Gastroesophageal sphincter (tissue), 4 donors: ENCODE measurements at places on chromosomes 5 and 9.

DNA sequence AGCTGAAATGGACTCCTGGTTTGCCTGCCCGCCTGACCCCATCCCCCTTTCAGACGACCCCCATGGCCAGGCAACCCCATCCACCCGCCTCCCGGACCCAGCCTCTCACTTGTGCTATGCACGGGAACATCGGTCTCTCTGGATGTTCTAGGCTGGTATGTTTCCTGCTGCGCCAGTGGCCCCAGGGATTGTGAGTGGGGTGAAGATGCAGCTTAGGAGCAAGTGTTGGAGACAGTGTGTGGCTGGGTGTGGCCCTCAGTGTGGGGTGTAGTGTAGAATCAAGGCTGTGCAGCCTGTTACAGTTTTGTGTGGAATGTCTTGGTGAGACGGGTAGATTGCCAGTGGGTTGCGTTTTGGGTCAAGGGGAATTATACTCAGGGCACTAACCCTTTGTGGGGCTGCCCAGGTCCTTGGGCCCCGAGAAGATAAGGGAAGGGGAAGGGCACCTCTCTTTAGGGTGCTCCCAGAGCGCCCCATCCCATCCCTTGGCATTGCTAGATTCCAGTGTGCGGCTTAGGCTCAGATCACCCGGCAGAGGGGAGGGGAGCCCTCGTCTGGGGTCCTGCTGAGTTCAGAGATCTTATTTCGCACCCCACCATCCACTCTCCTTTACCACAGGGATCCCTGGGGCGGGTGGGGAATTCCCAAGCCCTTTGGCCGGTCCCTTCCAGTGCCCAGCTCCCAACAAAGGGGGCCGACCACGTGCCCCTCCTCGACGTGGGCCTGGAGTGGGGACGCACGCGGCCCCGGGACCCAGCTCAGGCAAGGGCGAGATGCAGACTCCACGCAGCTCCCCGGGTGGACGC, 4.6 kb downstream of the IER5L start:
- no peak for ATAC-seq

DNA sequence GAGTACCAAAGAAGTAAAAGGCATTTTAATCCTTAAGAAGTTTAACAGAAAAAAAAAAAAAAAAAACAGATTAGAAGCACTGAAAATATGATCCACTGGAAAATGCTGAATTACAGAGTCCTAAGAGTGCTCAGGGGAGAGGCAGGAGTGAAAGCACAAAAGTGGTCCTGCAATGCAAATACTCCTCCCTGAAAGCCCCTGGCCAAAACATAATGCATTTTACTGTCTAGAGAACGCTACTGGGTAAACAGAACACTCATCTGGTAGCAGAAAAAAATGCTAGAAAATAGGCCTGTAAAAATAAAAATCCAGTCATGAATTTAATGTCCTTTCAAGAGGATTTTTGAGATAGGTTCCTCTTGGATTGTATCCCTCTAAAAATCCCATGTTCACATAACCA, 81.9 kb downstream of the ADAMTS12 start:
- ATAC-seq: no peak

- no peak for ATAC-seq
These were observed 566.0 kb downstream of the CAAP1 start for GRCh38 chr9:26326563-26326962.

DNA sequence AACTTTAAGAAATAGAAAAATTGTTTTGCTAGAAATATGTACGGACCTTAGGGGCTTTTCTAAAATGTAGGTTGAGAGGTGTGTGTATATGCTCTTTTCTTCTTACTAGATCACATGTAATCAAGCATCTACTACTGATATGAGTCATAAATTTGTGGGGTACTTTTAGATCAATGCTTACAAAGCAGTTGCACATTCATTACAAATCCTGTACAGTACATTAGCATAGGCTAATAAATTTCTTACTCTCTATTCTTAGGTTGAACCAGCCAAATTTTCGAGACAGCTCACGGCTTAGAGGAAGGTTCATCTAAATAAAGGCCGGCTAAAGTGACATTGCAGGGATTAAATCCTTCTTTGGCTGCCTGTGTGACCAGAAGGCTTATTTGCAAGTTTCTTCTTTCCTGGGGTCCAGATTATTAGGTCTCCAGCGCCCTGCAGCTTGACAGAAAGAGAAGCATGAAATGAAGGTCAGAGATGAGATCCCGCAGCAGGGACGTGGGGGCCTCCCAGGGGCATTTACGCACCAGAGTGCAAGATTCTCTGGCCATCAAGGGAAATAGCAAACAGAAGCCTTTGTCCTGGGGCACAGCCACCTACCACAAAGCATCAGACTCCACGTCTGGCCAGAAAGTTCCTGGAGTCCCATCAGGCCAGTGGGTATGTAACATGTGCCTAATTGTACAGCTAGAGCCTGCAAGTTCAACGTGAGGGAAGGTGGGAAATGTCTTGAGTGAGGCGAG, 53.0 kb downstream of the NIM1K start:
- ATAC-seq: no peak

DNA sequence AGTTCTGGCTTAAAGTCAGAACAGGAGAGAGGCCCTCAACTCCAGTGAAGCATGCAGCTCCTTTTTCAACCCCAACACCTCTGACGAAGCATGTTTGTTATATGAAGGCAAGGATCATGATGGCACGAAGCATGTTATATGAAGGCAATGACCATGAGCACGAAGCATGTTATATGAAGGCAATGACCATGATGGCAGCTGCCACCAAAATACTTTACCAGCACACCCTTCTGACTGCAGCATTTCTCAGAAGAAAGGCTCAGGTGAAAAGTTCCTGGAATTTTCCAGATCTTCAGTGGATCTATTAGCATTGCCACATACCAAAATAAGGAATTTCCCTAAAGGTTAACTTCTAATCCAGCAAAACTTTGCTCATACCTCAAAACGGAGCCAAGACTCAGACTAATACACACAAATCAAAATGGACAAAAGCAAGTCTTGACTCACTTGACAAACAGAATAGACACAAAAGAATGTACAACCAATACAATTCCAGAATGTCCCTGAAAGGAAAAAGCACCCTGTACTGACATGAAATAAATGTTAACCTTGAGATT, 217.4 kb downstream of the FANCC start:
- no peak for ATAC-seq

DNA sequence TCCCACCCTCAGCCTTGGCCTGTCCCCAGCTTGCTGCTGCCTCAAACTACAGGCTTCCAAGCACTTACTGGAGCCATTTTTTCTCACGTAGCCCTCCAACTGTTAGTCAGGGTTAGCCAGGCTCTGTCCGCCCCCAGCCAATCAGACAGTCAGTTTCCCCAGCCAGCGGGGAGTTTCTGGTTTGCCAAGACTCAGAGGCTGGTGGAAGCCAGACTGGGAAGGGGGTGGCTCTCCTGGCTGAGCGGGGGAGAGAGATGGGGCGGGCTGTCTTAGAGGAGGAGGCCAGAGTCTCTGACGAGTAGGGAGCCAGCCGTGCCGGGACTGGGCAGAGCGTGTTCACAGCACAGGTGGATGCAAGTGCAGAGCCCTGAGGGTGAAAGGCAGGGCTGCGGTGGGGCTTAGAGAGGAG, 15.3 kb downstream of the PROP1 start:
- ATAC-seq: no peak

GRCh38 chr9:6149315-6149714, 66.3 kb upstream of the IL33 start:
- no peak for ATAC-seq

GRCh38 chr5:4990017-4990416, 150.1 kb upstream of the ADAMTS16 start:
- no peak for ATAC-seq

- no peak for ATAC-seq
These were observed 8.0 kb upstream of the CTNNA1 start for GRCh38 chr5:138745268-138745667.

GRCh38 chr5:116469631-116470030, 105.0 kb downstream of the SEMA6A start:
- ATAC-seq: no peak

GRCh38 chr9:72882117-72882775, 70.6 kb downstream of the ALDH1A1 start:
- ATAC-seq: no peak

DNA sequence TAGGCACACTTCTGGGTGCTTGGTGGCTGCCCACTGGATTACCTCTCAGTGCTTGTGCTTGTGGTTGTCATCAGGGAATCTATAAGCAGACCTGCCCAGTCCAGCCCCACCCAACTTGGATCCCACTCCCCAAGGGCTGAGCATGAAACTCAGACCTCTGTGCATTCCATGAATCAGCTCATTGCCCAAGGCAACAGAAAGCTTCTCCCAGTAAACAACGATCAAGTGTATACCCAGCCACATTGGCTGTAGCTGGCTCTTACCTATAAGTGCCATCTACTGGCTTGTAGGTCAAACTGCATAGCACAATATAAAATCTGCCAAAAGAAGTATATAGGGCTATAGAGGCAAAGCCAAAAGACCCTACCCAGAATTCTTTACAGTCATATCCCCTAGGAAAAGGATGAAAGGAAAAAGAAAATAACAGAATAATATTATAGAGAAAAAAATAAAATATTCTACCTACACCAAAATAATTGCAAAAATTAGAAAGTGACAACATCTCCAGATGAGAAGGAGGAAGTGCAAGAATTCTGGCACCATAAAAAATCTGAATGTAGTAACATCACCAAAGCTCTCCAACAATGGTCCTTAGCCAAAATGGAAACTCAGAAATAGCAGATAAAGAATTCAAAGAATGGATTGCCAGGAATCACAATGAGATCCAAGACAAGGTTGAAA, 321.0 kb upstream of the TRPC7 start:
- ATAC-seq: no peak

- no peak for ATAC-seq
These were observed 30.8 kb downstream of the IPPK start for GRCh38 chr9:92639124-92639523.

GRCh38 chr5:6767481-6768063, 54.3 kb downstream of the TENT4A start:
- no peak for ATAC-seq

- ATAC-seq: no peak
These were observed 276.7 kb downstream of the CDH10 start for GRCh38 chr5:24368115-24368514.

DNA sequence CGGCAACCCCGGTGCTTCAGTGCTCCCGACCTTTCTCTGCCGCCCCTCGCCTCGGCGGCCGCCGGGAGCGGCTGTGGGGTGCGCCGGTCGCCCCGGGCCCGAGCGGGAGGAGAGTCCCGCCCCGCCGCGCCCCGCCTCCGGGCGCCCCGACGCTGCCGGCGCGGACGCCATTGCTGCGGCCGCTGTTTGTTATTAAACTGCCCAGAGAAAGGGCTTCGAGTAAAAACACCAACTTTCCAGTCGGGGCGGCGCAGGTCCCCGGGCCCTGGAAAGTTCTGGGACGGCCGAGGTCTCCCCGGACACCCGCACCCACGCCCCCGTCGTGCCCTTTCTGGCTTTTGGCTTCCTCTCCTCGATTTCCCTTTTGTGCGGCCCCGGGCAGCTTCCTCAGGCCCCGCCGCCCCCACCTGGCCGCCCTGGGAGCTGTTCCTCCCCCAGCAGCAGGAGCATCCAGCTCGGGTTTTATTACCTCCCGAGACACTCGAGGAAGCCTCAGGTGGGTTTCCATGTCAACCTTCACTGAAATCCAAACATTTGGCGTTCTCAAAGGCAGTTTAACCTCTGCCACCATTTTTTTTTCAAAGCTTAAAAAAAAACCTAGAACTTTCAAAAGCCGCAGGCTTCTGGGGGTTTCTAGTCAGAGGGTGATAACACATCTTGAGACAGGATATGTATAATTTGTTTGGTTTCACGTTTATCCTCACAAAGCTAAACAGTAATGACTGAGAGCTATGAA, 334.4 kb downstream of the CWC27 start:
- peak; percentile 68 for ATAC-seq

DNA sequence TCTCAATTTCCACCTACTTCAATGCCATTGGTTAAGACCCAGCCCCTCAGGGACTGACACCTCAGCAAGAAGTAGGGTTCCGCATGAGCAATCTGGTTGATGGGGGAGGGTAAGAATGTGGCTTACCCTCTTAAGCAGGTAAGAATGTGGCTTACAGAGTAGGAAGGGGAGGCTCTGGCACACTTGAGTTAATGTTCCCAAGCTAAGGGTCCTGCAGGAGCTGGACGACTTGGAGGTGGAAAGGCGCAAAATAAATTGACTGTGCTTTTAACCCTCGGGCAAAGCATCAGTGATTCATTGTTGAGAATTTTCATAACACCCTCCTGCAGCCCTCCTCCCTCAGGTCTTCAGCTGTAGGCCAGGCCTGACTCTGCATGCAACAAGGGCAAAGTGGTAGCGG, 24.9 kb upstream of the ADRA1B start:
- no peak for ATAC-seq

DNA sequence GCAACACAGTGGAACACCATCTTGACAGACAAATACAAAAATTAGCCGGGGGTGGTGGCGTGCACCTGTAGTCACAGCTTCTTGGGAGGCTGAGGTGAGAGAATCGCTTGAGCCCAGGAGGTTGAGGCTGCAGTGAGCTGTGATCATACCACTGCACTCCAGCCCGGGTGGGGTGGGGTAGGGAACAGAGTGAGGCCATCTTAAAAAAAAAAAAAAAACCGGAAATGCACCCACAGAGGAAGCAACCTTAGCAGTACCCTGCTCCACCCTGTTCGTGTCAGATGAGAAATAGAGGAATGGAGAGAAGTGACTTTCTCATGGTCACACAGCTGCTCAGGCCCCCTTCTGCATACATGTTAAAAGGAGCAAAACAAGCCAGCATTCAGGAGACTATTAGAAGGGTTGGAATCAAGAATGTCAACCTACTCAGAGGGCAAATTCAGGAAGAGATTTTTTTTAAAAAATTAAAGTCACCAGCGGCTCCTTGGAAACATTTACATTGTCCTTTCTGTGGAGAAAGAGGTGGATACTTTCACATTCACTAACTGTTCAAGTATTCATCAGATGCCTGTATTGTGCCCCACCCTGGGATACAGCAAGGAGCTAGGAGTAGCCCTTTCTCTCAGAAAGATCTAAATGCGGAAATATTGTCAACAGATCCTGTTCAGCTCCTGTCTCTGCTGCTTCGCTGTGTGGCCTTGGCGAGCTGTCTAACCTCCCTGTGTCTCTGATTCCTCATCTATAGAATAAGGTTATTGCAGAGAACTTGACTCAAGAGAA, 41.0 kb downstream of the CYFIP2 start:
- no peak for ATAC-seq

GRCh38 chr9:137110147-137110910, 4.2 kb downstream of the DPP7 start:
- ATAC-seq: no peak

- peak; percentile 40 for ATAC-seq
These were observed 97.8 kb downstream of the TSSK1B start for GRCh38 chr5:113336975-113337374.

GRCh38 chr9:129777769-129778130, 24.9 kb upstream of the PTGES start:
- no peak for ATAC-seq
